Activated T-helper 2 cell treated with anti-CD3 and anti-CD28 coated beads, Interferon-gamma antibody, Interleukin-2, Interleukin-4, amounts not matched to agents 10 μg/mL and 5 μg/mL and 100 μg/mL, durations not matched to agents 14 hours and 24 hours and 36 hours (primary cell): ENCODE measurements at places on chromosomes 1 and 21.
A peak's percentile ranks its signal among the peaks of the same experiment; 100 is the strongest.

GRCh38 chr1:84489766-84490165, 10.7 kb downstream of the RPF1 start:
- no peak overlapping the region for H3K27ac ChIP-seq
- DNase-seq = no peak
- H3K27me3 ChIP-seq = no peaks in the 10 kb centered on the region
- H3K36me3 ChIP-seq = peaks cover 64% of the 10 kb centered on the region
- H3K4me3 ChIP-seq = no peak overlapping the region

DNA sequence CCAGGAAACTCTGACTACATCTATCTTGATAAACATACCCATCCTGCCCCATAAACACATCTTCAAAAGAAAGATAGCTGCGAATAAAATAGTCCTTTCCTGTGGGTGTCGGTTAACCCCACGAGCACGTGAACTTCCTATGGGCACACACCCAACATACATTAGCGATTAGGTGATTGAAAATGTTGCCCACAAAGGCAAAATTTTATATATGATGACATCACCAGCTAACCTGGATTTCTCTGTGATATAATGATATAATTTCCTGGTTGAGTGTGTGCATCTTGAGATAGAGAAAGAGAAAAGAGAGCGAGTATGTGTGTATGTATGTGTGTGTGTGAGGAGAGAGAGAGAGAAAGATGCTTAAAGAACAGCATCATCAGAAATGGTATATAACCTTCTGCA, 296.1 kb downstream of the PTPRC start:
- H3K27ac ChIP-seq = no peak overlapping the region
- H3K4me3 ChIP-seq = no peak overlapping the region
- H3K27me3 ChIP-seq = no peaks in the 10 kb centered on the region
- peak; percentile 75 for DNase-seq
- peaks cover 39% of the 10 kb centered on the region for H3K4me1 ChIP-seq

GRCh38 chr1:78101514-78101913, 55.7 kb downstream of the GIPC2 start:
- H3K36me3 ChIP-seq = no peaks in the 10 kb centered on the region
- no peaks in the 10 kb centered on the region for H3K4me1 ChIP-seq
- peaks cover 2% of the 10 kb centered on the region for H3K27me3 ChIP-seq
- no peak for DNase-seq

DNA sequence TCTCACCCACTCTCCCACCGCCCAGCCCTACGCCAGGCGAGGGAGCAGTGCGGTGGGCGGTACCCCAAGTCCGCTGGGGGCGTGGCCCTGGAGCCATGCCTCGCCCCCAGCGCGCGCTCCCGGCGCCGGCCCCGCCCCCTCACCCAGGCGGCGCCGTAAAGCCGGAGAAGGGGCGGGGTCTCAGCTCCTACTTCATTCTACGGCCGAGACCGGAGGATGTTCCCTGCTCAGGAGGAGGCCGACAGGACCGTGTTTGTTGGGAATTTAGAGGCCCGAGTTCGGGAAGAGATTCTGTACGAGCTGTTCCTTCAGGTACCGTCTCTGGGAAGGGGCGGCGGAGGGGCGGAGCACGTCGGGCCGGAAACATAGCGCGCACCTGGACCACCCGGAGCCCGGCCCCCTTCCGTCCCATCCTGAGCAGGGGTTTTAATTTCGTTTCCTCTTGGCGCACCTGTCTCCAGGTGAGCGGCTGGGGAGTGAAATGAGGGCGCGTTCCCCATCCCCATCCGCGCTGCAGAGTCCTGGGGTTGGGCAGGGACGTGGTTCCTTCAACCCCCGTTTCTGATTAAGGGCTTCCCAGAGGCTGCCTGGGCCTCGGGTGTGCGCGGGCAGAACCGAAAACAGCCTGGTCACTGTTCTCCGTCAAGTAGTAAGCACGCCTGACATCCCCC, at the start of gene RBM11:
RBM11 (plus strand) TSS at position 187 of the 671 bp plus-strand sequence; CDS start at position 217, 30 bp downstream.
- no peaks in the 10 kb centered on the region for H3K36me3 ChIP-seq
- H3K27ac ChIP-seq = no peak within 1 kb of the TSS
- peak; percentile 62 for DNase-seq
- peaks cover 6% of the 10 kb centered on the region for H3K4me1 ChIP-seq
- peaks cover 8% of the 10 kb centered on the region for H3K27me3 ChIP-seq

DNA sequence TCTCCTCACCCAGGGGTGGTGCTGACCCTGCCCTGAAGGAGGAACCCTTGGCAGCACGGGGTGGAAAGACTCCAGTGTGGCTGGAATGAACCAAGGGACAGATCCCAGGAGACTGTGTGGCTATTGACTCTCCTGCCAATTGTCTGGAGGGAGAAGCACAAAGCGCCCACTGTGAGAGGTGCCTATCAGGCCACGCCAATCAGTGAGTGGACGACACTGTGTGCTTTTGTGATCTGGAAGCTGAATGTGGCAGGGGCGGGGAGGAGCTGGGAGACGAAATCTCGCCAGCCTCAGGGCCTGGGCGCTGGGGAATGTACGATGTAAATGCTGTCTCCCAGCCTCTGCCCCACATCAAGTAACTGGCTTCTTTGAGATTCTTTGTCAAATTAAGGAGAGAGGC, 167.1 kb downstream of the ZBTB18 start:
- no peak overlapping the region for H3K27ac ChIP-seq
- H3K36me3 ChIP-seq = no peaks in the 10 kb centered on the region
- H3K4me1 ChIP-seq = no peaks in the 10 kb centered on the region
- peaks cover 5% of the 10 kb centered on the region for H3K27me3 ChIP-seq
- no peak overlapping the region for H3K4me3 ChIP-seq

DNA sequence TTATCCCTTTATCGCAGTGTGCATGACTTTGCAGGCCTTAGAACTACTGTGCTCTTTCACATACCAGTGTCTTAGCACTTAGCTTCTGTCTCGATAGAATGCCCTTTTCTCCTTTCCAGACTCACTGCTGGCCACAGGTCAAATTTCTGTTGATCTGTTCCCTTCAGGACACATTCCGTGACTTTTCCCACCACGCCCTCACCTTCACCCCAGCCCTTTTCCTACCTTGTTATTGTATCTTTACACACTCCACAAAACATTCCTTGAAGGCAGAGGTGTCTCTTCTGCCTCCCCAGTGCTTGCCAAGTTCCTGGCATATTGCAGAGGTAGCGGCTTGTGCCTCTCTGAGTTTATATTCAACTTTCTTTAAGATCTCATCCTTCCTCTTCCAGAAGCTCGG, 3.7 kb upstream of the IGSF9 start:
- DNase-seq = no peak
- H3K27ac ChIP-seq = no peak overlapping the region
- H3K4me3 ChIP-seq = no peak overlapping the region

DNA sequence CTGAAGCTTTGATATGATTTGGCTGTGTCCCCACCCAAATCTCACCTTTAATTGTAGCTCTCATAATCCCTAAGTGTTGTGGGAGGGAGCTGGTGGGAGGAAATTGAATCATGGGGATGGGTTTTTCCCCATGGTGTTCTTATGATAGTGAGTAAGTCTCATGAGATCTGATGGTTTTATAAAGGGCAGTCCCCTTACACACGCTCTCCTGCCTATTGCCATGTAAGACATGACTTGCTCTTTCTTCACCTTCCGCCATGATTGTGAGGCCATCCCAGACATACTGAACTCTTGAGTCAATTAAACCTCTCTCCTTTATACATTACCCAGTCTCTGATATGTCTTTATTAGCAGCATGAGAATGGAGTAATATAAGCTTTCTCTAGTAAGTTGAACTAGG, 261.9 kb downstream of the HLX start:
- no peak for DNase-seq
- no peak overlapping the region for H3K4me3 ChIP-seq
- peaks cover 2% of the 10 kb centered on the region for H3K4me1 ChIP-seq
